ENCODE measurements at places on chromosomes 11 and 22.

DNA sequence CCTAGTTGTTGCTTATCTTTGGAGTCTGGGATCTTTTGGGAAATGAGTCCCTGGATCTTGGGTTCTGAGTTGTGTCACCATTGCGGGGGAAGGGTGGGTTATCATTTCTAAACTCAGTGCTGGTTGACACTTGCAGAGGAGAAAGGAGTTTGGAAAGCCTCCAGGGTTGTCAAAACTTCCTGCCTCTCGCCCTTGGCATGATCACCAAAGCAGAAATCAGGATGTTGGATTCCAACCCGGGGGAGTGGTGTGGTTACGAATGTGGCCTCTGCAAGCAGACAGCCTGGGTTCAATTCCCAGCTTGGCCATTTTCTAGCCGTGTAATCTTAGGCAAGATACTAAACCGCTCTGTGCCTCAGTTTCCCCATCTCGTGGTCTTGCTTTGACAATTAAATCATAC lies 24.3 kb downstream of the CD6 start:
- DNase-seq: no peak

- peak; percentile 4 for DNase-seq
Observed at GRCh38 chr11:64586366-64586765, 4.7 kb upstream of the SLC22A12 start.

DNA sequence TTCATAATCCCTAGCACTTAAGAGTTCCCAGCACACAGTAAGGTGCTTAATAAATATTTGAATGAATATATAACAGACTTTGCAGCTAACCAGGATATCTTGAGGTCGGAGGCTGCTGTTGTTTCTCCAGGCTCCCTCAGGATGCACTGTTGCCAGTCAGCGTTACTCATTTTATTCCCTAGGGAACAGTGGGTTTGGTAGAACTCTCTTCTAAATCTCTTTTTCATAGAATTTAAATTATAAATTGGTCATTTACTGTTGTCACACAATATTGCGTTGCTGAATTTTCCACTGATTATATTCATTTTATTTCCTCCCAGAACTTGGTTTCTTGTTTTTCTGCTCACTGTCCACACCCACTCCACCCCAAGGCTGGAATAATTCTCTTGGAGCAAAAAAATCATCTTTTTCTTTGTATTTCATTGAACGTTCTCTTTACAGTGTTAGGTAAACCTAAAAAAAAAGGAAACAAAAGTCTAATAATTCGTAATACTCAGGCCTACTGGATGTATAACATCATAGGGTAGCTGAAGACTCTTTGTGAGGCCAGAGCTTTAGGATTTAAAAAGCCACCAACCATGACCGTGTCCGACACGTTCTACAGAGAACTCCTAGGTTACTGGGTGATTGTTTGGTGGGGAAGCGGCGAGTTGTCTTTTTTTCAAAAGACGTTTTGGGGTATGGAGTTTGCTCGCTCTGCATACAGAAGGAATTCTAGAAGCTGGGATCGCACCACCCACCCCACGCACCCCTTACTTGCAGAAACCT lies 766 bp upstream of the CAPRIN1 start:
- DNase-seq: no peak

DNA sequence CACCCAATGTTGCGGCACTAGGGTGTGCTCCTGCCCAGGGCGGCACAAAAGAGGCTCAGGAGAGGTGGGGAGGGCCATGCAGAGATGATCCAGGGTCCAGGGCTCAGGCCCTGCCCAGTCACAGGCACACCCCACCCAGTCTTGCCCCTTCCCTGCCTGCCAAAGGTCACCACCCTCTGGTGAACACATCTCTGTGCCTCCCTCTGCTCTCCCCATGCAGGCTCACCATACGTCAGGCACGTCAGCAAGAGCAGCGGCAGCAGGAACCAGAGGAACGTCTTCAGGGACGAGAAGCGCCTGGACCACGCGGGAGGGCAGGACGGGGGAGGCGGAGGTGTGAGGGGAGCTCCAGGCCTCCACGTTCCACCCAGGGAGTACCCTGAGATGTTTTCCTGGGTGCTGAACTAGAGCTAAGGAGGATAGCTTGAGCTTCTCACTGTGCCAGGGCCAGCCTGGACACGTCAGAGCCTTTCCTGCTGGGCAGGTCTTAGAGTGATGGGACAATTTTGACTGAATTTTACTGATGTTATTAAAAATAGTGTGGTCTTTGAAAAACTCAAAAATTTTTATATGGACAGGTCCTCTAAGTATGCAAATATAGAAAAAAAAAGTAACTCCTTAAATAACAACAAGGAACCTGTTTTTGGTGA lies 7.2 kb downstream of the SUN2 start:
- no peak for DNase-seq

- DNase-seq: no peak
Observed at GRCh38 chr22:39651053-39651996, 80.8 kb downstream of the CACNA1I start.

DNA sequence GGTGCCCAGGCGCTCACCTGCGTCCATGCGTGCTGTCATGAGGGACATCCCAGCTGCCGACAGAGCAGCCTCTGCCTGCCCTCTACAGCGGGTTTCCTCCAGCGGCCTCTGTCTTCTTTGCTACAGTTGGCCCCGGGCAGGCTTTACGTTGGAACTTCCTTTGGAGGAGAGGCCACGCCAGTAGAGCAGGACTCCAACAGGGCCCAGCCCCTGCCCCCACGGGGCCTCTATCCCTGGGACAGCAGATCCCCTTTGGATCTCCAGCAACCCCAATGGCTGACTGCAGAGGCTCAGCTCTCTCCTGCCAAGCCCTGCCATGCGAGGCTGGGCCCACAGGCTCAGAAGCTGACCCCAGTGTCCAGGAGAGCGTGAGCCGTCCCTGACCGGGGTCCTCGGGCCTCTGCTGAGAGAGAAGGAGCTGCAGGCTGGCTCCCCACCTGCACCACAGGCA lies 12.1 kb downstream of the TRPM5 start:
- DNase-seq: no peak

Data from activated effector memory CD4-positive, alpha-beta T cell treated with anti-CD3 and anti-CD28 coated beads, Interleukin-2, amount 50 U/mL, for 16 hours (primary cell).